Esophagus muscularis mucosa (tissue), 4 donors: ENCODE measurements at places on chromosomes 11 and 22. TPM values are rescaled to one million over a fixed set of nuclear protein-coding genes. Genes with fewer than 3 reads are reported as not detected.

- H3K4me1 ChIP-seq: peaks cover 23% of the 10 kb centered on the region
- no peak for DNase-seq
- H3K27me3 ChIP-seq: no peaks in the 10 kb centered on the region
- H3K4me3 ChIP-seq: no peak overlapping the region
- no peaks in the 10 kb centered on the region for H3K36me3 ChIP-seq
Observed at GRCh38 chr22:44546686-44547310, 48.8 kb upstream of the RTL6 start.

DNA sequence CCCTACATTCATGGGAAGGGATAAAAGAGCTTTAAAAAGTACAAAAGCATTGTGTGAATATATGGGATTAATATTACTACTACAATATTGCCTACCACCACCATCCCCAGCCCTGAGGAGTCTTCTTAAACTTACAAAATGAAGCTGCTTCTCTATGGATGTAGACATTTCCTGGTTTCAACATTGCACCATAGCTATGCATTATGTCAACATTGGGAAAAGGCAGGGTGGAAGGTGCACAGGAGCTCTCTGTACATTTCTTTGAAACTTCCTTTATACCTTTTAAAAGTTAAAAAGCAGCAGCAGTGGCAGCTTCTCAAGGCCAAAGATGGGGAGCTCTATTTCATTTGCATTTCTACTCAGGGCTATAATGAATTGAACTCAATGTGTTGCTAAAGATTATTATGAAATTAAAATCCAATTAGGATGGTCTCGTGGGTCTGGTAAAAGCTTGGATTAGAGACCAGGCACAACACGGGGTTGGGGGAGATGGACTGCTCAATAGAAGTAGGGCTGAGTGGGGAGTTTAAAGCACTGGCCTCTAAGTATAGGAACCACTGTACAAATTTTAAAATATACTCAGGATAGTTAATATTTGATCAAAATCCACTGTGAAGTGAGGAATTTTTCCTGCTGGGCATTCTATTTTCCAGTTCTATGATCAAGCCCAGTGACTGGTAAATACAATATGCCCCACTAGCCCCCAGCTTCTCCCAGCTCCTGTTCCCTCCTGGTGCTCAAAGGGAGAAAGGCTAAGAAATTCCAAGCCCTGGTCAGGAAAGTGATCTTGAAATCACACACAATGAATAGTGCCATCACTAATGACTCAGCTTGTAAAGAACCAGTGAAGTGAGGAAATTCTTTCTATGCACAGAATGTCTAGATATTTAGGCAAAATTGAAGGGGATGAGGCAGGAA lies 362.7 kb upstream of the CCDC90B start:
- no peak for DNase-seq
- H3K27me3 ChIP-seq: no peaks in the 10 kb centered on the region
- no peak overlapping the region for H3K4me3 ChIP-seq
- no peak overlapping the region for H3K27ac ChIP-seq

- H3K4me1 ChIP-seq: peaks cover 11% of the 10 kb centered on the region
- no peak overlapping the region for H3K27ac ChIP-seq
- DNase-seq: no peak
- no peaks in the 10 kb centered on the region for H3K27me3 ChIP-seq
- H3K36me3 ChIP-seq: no peaks in the 10 kb centered on the region
Observed at GRCh38 chr11:128559496-128560103, 27.8 kb downstream of the ETS1 start.

DNA sequence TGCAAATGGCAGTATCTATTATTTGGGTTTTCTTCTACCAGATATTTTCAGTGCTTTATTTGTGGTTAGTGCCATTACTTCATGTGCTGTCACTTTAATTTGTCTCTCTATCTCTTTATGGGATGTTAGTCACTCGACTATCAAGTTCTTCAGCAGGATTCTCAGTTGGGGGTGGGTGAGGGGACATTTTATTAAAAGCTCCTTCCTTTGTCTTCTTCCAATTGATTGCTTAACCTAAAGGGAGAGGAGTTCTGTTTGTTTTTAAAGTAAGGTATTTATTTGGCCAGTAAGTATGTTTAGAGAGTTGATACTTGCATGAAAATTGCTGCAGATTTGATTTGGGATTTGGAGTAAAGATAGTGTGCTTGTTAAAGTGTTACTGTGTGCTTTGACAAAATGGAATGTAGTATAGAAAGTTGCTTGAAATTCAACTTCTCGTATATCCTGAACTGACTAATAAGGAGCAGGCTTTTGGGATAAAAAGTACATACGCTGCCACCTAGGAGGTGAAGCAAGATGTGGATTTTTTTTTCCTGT lies 10.3 kb downstream of the YAP1 start:
- H3K4me3 ChIP-seq: no peak overlapping the region
- H3K27ac ChIP-seq: no peak overlapping the region
- H3K27me3 ChIP-seq: no peaks in the 10 kb centered on the region
- peaks cover 9% of the 10 kb centered on the region for H3K36me3 ChIP-seq
- DNase-seq: no peak

DNA sequence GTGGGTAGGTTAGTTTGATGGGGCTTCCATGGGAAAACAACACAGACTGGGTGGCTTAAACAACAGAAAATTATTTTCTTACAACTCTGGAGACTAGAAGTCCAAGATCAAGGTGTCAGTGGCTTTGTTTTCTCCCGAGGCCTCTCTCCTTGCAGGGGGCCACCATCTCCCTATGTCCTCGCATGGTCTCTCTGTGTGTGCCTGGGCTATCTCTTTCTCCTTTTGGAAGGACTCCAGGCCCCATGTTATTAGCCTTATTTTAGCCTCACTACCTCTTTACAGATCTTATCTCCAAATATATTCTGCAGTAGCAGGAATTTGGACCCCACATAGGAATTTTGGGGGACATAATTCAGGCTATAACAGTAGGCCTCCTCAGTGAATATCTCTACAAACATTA lies 372.7 kb upstream of the FAT3 start:
- H3K36me3 ChIP-seq: no peaks in the 10 kb centered on the region
- H3K4me3 ChIP-seq: no peak overlapping the region
- H3K27me3 ChIP-seq: no peaks in the 10 kb centered on the region
- H3K4me1 ChIP-seq: peaks cover 2% of the 10 kb centered on the region
- DNase-seq: no peak

GRCh38 chr11:57499413-57499982 lies 16.0 kb downstream of the SLC43A1 start:
- peaks cover 30% of the 10 kb centered on the region for H3K4me1 ChIP-seq
- no peaks in the 10 kb centered on the region for H3K36me3 ChIP-seq
- DNase-seq: peak; percentile 99
- peak overlapping the region; percentile 42 for H3K4me3 ChIP-seq
- peak overlapping the region; percentile 78 for H3K27ac ChIP-seq

DNA sequence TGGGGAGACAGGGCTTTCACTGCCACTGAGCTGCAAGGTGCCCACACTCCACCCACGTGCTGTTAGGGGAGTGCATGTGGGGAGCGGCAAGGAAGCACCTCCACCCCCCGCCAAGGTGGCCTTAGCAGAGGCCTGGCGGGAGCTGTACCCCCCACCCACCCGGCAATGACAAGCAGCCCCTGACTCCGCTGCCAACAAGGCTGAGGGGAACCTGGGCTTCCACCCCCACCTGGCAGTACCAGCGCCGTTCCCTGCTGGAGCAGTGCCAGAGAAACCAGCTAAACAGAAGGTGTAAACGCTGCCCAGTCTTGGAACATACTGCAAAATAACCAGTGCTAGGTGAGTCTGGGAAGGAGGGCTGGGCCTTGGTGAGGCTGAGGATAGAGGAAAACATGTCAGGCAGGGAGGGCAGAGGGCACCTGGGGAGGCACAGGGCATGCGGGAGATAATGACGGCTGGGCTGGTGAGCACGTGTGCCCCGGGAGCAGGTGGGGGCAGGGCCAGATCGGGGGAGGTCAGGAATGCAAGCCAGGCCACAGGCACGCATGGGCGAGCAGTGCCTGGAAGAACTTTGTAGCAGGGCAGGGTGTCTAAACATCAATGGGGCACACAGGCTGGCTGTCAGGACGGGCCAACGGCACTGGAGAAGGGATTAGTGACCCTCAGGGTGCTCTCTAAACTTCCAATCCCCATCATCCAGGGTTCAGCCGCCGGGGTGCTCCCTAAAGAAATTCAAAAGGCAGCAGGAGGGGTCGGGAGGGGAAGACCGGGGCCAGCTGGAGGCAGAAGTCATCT lies 6.6 kb downstream of the CERK start:
- H3K27ac ChIP-seq: peak overlapping the region; percentile 64
- no peaks in the 10 kb centered on the region for H3K27me3 ChIP-seq
- H3K36me3 ChIP-seq: peaks cover 12% of the 10 kb centered on the region
- H3K4me3 ChIP-seq: no peak overlapping the region

GRCh38 chr11:3796801-3797328 lies 489 bp downstream of the NUP98 start:
- DNase-seq: no peak
- peak overlapping the region; percentile 92 for H3K4me3 ChIP-seq
- H3K4me1 ChIP-seq: peaks cover 40% of the 10 kb centered on the region
- H3K36me3 ChIP-seq: peaks cover 16% of the 10 kb centered on the region
- peak overlapping the region; percentile 96 for H3K27ac ChIP-seq

SGSM1 gene
- 2.2 TPM for total RNA-seq

CARD16 gene
- 3.4 TPM for total RNA-seq

FIBIN gene
- total RNA-seq: 76.4 TPM

BIRC3 gene
- 10.0 TPM for total RNA-seq
